Cortex of kidney (tissue), 1 donor: ENCODE measurements at places on chromosomes 13 and 19.

- no peak for DNase-seq
Measured at GRCh38 chr13:37263871-37264270, 158.4 kb upstream of the CSNK1A1L start.

- no peak for DNase-seq
Measured at GRCh38 chr13:46278474-46278873, 66.7 kb downstream of the LRRC63 start.

DNA sequence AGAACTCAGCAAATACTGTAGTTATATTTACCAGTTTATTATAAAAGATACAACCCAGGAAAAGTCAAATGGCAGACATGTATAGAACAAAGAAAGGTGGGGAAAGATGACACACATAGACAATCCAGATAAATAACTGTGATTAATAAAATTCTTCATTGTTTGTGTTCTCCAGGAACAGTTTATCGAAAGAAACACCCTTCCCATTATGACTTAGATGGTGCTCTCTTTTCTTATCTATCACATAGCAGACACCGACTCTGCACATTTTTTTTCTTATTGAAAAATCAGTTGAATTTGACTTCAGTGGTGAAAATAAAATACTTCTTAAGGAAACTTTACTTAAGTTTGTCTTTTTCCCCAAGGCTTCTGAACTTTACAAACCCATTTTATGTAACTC lies 6.2 kb downstream of the ZNF708 start:
- DNase-seq = no peak

GRCh38 chr19:58518256-58519086 lies 1.1 kb downstream of the ZBTB45 start:
- DNase-seq = no peak
